ENCODE measurements at places on chromosomes 13 and 19.

DNA sequence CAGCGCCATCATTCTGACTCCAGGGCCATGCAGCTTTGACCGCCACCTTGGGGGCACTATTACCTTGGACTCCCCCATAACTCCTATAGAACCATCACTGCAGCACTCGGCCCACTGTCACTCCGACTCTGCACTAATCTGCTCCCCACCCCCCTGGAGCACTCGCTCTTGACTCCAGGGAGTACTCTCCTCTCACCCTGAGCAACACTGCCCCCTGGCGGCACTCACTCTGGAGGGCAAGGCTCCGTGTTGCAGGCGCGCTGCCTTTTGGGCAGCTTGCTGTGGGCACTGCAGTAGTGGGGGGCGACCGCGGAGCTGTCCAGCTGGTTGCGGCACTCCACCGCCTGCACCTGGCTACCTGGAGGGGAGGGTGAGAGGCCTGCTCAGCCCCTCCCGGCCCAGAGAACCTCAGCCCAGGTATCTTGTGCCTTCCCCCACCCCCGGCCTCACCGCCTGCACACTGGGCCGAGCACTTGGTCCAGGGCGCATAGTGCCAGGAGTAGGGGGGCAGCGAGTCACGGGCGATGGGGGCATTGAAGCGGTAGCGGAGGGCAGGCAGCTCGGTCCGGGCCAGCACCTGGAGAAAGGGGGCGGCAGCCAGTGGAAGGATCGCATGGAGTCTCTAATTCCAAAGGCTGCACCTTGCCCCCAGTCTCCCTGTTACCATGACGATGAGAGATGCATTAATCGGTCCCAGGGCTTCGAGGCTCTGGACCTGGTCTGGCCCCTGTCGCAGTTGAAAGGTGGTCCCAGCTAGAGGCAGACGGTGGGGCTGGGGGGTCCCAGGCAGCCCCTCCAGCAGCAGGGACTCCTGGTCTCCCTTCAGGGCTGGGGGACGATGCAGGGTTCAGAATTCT lies 8.9 kb upstream of the MYO1F start:
- no peaks in the 10 kb centered on the region for H3K36me3 ChIP-seq
- H3K4me3 ChIP-seq, result no peak overlapping the region
- H3K27me3 ChIP-seq, result peaks cover 27% of the 10 kb centered on the region

DNA sequence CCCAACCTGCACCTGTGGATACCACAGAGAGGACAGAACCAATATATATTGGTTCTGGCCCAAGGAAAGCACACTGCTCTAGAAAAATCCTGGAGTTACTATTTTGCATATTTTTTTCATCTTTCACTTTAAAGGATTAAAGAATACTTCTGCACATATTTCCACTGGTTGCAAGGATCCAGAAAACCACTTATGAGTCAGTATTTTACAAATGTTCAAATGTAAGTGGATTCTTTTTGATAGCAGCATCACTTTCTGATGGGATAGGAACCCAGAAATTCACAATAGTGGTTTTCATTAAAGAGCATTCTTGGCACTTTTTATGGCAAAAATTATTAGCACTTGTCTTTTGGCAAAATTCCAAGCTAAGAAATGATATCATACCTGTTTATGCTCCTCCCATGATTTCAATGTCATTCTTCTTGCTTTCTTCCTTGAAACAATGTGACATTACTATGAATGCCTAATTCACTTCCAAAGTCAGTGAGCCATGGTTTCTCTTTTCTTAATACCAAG lies 38.2 kb downstream of the MZT1 start:
- no peak for ATAC-seq
- H3K27ac ChIP-seq, result no peak overlapping the region
- H3K4me1 ChIP-seq, result no peaks in the 10 kb centered on the region
- no peak overlapping the region for H3K4me3 ChIP-seq
- H3K27me3 ChIP-seq, result no peaks in the 10 kb centered on the region

- no peaks in the 10 kb centered on the region for H3K27me3 ChIP-seq
- H3K27ac ChIP-seq, result no peak overlapping the region
- H3K36me3 ChIP-seq, result no peaks in the 10 kb centered on the region
- no peaks in the 10 kb centered on the region for H3K4me1 ChIP-seq
- no peak for ATAC-seq
Measured at GRCh38 chr13:67308004-67308772, 78.1 kb upstream of the PCDH9 start.

DNA sequence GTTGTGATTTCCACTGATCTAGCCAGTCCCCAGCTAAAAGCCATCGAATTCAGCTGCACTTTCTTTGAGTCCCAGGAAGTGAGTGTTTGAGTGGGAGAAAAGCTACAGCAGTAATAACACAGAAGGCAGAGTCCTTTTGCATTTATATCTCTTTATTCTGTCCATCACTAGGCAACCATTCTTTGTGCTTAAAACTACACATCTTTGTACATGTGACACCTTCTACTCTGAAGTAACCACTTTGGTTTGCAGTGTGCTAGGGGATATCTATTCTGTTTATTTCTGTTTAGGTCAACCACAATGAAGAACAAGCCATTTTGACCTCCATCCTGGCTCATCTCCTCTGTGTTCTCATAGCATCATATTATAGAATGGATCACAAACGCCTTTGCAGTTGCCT lies 226.0 kb upstream of the SERP2 start:
- ATAC-seq, result no peak
- no peak overlapping the region for H3K27ac ChIP-seq
- H3K4me3 ChIP-seq, result no peak overlapping the region
- no peaks in the 10 kb centered on the region for H3K36me3 ChIP-seq
- peaks cover 10% of the 10 kb centered on the region for H3K27me3 ChIP-seq

- peaks cover under 1% of the 10 kb centered on the region for H3K27me3 ChIP-seq
- no peak for ATAC-seq
- H3K4me1 ChIP-seq, result no peaks in the 10 kb centered on the region
- H3K36me3 ChIP-seq, result no peaks in the 10 kb centered on the region
- no peak overlapping the region for H3K27ac ChIP-seq
Measured at GRCh38 chr13:39510316-39510695, 92.7 kb downstream of the LHFPL6 start.

DNA sequence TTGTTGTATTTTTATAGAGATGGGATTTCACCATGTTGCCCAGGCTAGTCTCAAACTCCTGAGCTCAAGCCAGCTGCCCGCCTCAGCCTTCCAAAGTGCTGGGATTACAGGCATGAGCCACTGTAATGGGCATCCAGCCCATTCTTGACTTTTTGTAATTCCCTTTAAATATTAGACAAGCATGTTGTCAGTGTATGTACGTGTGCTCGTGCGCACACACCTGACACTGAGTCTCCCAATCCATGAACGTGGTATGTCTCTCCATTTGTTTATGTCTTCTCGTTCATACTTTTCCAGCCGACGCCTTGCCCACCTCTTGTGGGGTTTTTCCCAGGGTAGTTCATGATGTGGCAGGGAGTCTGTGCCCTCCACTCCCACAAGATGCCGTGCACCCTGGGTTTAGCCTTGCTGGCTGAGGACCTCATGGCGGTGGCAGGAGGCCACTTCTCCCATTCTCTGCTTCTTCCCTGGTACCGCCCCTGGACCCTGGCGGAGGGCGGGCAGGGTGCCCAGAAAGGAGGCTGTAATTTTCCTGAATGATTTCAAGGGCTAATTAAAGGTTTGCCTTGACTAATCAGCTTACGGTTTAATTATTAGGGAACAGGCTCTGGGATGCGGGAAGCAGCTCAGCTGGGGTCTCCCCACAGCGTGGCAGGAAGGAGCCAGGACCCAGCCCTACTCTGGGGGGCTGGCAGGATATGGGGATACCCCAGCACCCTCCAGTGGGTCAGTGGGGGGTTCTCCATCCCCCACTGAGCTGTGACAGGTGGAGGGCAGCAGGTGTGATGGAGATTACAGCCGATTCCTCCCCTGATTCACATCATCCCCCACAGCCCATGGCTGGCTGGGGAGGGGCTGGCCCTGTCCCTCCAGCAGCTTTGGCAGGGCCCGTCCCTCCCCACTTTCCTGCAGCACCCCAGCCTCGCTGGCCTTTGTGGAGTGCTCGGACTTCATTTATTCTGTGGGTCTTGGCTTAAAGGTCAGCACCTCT lies 12.9 kb downstream of the PAK4 start:
- ATAC-seq, result no peak
- H3K4me1 ChIP-seq, result peaks cover 40% of the 10 kb centered on the region
- no peak overlapping the region for H3K27ac ChIP-seq
- no peak overlapping the region for H3K4me3 ChIP-seq

GRCh38 chr19:12886651-12886968 lies 391 bp downstream of the KLF1 start:
- no peak for ATAC-seq
- peaks cover 35% of the 10 kb centered on the region for H3K4me1 ChIP-seq
- H3K36me3 ChIP-seq, result no peaks in the 10 kb centered on the region
- no peaks in the 10 kb centered on the region for H3K27me3 ChIP-seq

DNA sequence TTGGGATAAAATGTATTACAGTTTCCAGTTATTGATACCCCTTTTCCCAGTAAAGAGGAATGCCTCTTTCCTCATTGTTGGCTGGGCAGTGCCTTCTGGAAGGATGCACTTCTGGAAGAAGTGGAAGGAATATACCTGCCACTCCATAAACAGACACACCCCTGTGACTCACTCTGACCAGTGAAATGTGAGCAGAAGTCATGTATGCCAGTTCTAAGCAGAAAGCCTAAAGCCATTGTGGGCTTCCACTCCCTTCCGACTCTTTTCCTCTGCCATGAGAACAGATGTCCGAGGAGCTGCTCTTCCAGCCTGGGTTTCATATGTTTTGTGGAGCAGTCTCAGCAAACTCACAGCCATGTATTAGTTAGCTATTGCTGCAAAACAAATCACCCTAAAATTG lies 166.1 kb upstream of the SERP2 start:
- no peak for ATAC-seq
- no peaks in the 10 kb centered on the region for H3K36me3 ChIP-seq
- no peak overlapping the region for H3K27ac ChIP-seq
- no peaks in the 10 kb centered on the region for H3K4me1 ChIP-seq
- H3K4me3 ChIP-seq, result no peak overlapping the region
- H3K27me3 ChIP-seq, result peaks cover 8% of the 10 kb centered on the region

DNA sequence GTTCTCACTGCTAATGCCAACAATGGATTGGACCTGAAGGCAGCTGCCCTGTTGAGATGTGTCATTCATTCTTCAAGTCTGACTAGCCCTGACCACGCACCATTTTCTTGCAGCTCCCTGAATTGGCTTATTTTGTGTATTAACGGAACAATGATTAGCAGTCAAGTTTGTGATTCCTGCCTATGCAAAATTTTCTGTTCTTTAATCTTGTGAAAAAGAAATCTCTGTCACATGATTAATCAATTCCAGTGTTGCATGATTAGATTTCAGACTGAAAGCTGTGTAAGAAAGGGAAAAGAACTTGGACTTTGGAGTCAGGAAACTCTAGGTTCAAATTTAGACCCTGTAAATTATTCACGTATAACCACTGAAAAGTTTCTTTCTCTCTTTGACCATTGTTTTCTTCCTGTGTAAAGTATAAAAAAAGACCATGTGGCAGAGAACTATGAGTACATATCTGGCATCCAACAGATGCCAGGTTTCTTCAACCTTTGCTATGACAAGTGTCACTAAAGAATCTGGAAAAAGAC lies 64.5 kb upstream of the SLC10A2 start:
- H3K36me3 ChIP-seq, result no peaks in the 10 kb centered on the region
- no peak overlapping the region for H3K4me3 ChIP-seq
- no peak overlapping the region for H3K27ac ChIP-seq
- H3K27me3 ChIP-seq, result no peaks in the 10 kb centered on the region
- no peaks in the 10 kb centered on the region for H3K4me1 ChIP-seq

- H3K27ac ChIP-seq, result peak overlapping the region; percentile 25
- no peaks in the 10 kb centered on the region for H3K36me3 ChIP-seq
- peaks cover 87% of the 10 kb centered on the region for H3K4me1 ChIP-seq
- no peak overlapping the region for H3K4me3 ChIP-seq
Measured at GRCh38 chr13:46622630-46623256, 69.8 kb downstream of the LRCH1 start.

GRCh38 chr13:30319655-30320054 lies 12.3 kb upstream of the KATNAL1 start:
- H3K4me1 ChIP-seq, result peaks cover 22% of the 10 kb centered on the region
- no peak overlapping the region for H3K4me3 ChIP-seq
- H3K27ac ChIP-seq, result no peak overlapping the region
- ATAC-seq, result no peak

DNA sequence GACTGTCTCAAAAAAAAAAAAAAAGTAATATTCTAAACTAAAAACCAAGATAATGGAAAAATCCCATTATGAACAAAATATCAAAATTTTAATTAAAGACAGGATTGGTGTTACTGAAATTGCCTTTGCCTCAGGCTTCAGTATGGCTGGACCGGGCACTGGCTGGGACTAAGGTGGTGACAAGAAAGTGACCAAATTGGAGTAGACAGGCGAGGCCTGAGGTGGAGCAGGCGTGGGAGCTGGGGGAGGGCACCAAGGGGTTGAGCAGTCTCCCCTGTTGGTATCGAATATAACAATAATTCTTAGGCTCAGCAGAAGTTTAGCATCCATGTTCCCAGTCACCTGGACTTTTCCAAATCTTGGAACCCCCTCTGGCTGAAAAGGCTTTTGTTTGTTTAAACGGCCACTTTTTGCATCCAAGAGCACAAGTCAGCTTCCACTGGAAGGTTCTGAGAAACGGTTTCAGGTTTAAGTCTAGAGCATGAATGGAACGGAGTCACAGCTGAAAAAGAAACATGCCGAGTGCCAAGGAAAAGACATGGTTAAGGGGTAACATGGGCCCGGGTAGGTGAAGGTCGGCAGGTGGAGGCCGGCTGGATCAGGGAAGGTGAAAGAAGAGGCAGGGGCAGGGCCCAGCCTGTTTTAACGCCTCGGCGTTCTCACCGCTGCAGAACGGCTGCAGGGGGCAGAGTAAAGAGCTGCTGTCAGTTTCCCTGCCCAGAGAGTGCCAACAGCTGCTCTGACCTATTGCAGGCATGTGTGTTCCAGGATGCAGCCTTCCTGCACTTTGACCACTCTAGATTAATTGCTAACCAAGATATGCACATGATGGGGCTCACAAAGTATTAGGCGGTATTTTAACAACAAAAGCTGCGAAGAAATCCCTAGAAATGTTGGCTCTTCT lies 104.4 kb downstream of the TM9SF2 start:
- no peaks in the 10 kb centered on the region for H3K27me3 ChIP-seq
- H3K4me1 ChIP-seq, result peaks cover 51% of the 10 kb centered on the region
- peak overlapping the region; percentile 86 for H3K27ac ChIP-seq
- peaks cover 7% of the 10 kb centered on the region for H3K36me3 ChIP-seq

- H3K4me3 ChIP-seq, result no peak overlapping the region
- H3K36me3 ChIP-seq, result peaks cover 63% of the 10 kb centered on the region
- ATAC-seq, result no peak
- H3K27me3 ChIP-seq, result no peaks in the 10 kb centered on the region
- H3K4me1 ChIP-seq, result peaks cover 60% of the 10 kb centered on the region
Measured at GRCh38 chr19:12545267-12545666, 6.0 kb downstream of the ZNF564 start.

- no peaks in the 10 kb centered on the region for H3K36me3 ChIP-seq
- no peak overlapping the region for H3K27ac ChIP-seq
- peaks cover 4% of the 10 kb centered on the region for H3K4me1 ChIP-seq
- no peak overlapping the region for H3K4me3 ChIP-seq
Measured at GRCh38 chr13:110132225-110132982, 174.6 kb downstream of the COL4A1 start.

DNA sequence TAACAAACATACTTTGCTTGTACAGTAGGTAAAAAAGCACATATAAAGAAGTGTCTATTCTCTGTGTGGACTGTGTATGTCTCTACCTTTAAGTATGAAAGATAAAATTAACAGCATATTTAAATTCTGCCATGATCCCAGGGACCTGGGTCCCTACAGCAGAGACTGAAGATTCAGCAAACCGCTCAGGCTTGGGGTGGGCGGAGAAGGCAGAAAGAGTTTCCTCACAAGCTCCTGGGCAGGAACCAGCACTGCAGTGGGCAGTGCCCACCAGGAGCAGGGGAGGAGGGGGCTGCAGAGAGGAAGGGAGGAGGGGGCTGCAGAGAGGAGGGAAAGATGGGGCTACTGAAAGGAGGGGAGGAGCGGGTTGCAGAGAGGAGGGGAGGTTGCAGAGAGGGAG lies 44.6 kb upstream of the GRTP1 start:
- H3K27ac ChIP-seq, result no peak overlapping the region
- H3K4me3 ChIP-seq, result no peak overlapping the region
- peaks cover 17% of the 10 kb centered on the region for H3K4me1 ChIP-seq
- H3K27me3 ChIP-seq, result peaks cover 16% of the 10 kb centered on the region
- no peak for ATAC-seq
- H3K36me3 ChIP-seq, result peaks cover 6% of the 10 kb centered on the region
